HTR-8/SVneo (cell line): ENCODE measurements at places on chromosomes 5 and 9.

DNA sequence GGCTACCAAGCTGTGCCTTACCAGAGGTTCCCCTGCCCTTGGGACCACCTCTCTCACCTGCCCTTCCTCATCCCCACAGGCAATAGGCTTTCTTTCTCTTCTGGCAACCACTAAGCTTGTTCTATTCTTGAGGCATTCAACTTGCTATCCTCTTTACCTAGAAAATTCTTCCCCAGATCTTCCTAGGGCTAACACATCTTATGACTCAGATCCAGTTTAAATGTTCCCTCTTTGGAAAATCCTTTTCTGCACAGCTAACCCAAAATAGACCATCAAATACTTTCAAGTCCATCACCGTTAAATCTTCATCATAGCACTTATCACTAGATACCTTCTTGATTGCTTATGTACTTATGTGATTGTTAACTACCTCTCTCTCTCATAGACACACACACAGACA lies 93.7 kb downstream of the ENC1 start:
- DNase-seq: no peak

- DNase-seq: no peak
Observed at GRCh38 chr5:40626801-40627200, 52.9 kb upstream of the PTGER4 start.

DNA sequence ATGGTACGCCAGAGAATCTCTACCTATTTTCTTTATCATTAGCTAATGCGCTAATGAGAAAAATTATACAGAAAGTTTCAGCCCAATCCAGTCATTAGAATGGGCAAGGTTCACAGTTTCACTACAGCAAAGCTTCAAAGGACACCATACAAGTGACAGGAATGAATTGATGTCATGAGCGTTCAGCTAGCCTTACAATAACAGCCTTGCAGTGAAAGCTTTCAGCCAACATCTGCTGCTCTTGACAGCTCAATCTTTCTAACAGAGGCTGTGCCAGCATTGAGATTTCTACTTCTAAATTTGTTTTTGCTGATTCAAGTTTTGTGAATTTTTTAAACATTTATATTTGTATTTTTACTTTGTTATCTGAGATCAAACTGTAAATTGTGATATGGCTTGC lies 302.4 kb upstream of the FAM174A start:
- no peak for DNase-seq

- DNase-seq: no peak
Observed at GRCh38 chr9:38659538-38659937, 39.1 kb upstream of the ANKRD18A start.

- no peak for DNase-seq
Observed at GRCh38 chr5:509611-510185, 14.6 kb downstream of the SLC9A3 start.

DNA sequence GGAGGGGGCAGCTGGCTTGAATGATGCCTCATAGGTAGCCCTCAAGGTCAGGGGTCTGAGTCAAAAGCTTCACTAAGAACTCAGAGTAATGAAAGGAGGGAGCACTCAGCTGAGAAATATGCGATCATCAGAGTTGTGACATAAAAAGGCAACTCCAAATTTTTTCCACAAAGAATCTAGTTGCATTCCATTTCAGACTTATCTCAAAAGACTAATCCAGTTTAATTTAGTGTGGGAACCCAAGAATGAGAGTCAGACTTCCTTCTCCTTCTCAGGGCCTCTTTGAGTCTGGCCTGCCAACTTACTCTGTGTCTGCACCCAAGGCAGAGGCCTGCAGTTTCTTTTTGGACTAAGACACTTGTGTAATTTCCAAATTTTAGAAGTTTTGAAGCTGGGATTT lies 34.7 kb downstream of the GABRP start:
- DNase-seq: no peak

DNA sequence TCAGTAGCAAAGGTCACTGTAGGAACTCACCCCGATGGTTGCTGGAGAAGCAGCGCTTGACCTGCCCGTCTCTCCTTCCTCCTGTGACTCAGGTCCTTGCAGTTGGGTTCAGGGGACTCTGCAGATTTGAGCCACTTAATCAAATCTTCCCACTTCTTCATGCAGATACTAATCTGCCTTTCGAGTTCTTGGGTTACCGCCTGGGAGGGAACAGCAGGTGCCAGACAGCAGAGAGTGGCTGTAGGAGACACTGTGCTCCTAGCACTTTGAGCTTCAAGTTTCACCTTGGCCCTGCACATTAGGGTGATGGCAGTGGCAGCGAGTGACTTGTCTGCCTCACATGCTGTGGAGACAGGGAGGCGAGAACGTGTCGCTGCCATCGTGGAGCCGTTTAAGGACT lies 478.3 kb downstream of the PSAT1 start:
- no peak for DNase-seq

GRCh38 chr9:87270221-87270847 lies 227.3 kb upstream of the DAPK1 start:
- no peak for DNase-seq

GRCh38 chr9:125655066-125655633 lies 51.9 kb downstream of the MAPKAP1 start:
- DNase-seq: no peak

GRCh38 chr5:149310947-149311658 lies 34.2 kb upstream of the GRPEL2 start:
- no peak for DNase-seq

GRCh38 chr9:83979812-83980394 lies at the start of gene HNRNPK:
HNRNPK (minus strand) TSS chr9:83980215; CDS start chr9:83978252, 1,963 bp downstream.
- DNase-seq: peak; percentile 90

- DNase-seq: no peak
Observed at GRCh38 chr5:1786621-1787471, 12.8 kb downstream of the MRPL36 start.

DNA sequence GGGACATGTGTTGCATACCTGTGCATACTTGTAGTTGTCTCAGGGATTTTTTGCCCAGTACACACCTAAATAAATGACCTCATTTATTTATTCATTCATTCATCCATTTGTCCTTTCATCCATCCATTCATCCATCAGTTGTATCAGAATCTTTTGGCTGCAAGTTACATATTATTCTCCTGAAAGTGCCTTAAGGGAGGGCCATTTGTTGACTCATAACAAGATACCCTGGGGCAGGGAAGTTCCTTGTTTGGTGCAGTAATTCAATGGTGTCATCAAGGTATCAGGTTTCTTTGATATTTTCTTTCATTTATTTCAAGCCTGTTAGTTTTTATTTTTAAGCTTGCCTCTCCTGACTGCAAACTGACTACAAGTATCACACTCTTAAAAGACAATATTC lies 597.9 kb upstream of the TLE4 start:
- DNase-seq: peak; percentile 48

- DNase-seq: no peak
Observed at GRCh38 chr5:14996997-14997396, 125.4 kb upstream of the ANKH start.

- DNase-seq: no peak
Observed at GRCh38 chr5:178511172-178511571, 79.0 kb downstream of the COL23A1 start.

GRCh38 chr9:38141746-38142591 lies 72.9 kb upstream of the SHB start:
- peak; percentile 61 for DNase-seq

DNA sequence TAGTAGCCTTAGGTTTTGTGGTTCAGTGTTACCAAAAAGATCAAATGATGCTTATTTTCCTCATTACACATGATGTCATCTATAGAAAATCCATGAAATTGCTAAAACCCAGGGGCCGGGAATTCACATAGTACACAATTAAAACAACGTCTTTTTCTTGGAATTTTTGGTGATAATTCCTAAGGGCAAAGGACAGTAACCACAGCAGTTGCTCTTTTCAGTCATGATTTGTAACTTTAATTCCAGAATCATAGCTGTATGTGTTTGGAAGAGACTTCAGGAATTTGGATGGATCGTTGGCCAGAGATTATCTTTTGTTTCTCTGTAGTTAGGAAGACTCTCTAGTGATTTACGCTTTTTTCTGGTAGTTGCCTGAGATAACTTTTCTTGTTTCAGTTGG lies 748.7 kb downstream of the TLE4 start:
- no peak for DNase-seq

- DNase-seq: no peak
Observed at GRCh38 chr9:15369238-15369637, 53.4 kb upstream of the SNAPC3 start.

DNA sequence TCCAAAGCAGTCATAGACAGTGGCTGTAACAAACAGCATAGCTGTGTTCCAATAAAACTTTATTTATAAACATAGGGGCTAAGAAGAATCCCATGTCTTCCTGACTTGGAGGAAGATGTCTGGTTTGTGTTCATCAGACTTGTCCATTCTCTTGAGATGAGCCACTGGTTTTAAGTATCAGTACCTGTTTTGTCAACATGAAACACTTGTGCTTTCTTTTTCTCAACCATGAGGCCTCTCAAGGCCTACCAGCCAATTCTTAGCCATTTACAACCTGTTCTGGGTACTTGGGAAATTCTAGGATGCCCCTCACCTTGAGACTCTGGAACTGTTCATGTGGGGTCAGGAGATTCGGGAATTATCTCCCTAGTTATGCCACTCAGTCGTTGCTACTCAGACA lies 154.3 kb upstream of the PPP1R2B start:
- DNase-seq: no peak

DNA sequence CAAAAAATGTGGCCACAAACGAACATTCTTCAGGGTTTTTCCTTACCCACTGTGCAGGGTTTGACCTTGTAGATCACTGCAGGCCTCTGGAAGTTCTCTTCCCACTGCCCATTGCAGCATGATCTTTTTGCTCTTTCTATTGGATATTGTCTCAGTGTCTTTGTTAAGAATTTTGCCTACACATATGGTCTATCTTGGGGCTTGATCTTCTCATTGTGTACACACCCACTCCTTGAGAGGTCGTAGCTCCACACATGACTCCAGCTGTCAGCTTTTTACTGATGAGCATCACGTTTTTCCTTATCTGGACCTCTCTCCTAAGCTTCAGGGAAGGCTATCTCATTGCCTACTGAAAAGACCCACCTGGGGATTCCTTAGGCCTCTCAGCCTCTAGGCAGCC lies 3.0 kb upstream of the GLRX start:
- no peak for DNase-seq

DNA sequence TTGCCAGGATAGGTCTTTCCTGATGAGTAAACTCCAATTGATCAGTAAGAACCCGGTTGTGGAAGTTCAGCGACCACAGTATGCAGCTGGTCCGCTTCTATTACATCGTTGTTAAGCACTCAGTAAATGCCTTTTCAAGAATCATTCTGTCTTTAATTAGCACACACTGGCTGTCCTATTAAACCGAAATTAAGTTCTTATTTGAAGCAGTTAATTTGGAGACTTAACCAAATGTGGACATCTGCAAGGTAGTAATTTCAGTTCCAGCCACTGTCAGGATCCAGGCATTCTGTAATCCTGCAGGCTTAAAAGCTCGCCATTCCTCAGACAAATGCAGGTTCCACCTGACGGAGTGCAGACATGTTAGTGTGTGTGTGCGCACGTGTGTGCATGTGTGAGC lies 254.6 kb downstream of the IRX2 start:
- no peak for DNase-seq

DNA sequence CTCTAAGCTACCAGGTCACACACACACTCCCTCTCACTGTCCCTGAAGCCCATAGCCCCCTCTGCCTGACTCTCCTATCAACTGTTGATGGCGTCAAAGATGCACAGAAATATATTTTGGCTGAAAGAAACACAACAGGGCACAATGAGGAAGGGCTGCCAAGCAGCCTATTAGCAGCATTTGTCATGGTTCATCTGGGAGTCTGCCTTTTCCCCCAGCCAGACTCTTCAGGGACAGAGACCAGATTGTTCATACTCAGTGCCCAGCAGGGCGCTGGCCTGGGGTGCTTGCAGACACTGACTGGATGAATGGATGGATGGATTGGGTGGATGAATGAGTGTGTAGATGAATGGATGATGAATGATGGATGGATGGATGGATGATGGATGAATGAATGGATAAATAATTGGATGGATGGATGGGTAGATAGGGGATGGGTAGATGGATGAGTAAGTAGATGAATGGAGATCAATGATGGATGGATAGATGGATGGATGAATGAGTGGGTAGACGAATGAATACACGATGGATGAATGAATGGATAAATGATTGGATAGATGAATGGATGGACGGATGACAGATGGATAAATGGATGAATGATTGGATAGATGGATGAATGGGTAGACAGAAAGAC lies 90.5 kb downstream of the ADAMTS2 start:
- no peak for DNase-seq

DNA sequence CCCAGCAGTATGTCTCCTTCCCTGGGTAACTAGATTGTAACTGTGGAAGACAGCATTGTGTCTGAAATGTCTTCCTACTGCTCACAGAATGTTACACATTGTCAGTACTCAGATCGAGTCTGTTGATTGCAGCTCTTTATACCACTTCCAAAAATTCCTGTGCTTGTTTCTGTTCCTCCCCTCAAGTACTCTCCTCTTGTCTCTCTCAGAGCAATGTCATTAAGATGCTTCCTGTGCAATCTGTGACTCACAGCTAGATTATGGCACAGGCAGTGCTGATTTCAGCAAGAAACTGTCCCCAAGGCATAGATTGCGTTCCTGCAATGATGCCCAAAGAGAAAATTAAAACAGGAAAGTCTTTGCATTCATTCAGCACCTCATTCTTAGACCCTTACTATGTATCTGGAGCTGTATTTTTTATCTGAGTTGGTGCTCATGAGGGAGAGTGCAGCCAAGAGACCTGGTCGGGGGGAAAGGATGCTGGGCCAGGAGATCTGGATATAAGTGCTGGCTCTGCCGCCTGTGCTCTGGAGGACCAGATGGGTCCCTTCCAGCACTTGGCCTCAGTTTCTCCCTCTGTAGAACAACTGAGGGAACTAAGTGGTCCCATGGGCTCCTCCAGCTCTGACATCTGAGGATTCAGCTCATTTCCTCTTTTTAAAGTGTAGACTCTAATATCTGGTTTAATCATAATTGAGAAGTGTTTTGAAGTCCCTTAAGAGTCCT lies 40.8 kb upstream of the GNPDA1 start:
- peak; percentile 55 for DNase-seq

DNA sequence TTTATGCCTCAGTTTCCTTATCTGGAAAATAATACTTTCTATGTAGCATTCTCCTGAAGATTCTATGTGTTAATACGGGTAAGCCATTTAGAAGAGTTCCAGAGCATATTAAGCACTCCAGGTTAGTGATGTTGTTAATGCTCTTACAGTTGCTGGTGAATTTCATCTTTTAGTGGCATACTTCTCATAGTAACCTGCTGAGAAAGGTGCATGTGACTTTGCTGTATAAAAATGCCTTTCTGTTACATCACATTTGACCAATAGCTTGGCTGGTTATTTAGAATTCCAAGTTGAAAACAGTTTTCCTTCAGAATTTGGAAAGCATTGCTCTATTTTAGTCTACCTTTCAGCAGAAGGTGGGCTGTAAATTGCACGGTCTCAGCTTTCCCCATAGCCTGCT lies 27.2 kb downstream of the GCNT1 start:
- DNase-seq: no peak

GRCh38 chr5:167644619-167645018 lies 646.8 kb upstream of the WWC1 start:
- DNase-seq: no peak

- no peak for DNase-seq
Observed at GRCh38 chr9:84151236-84151635, 170.6 kb downstream of the RMI1 start.

GRCh38 chr9:90815944-90816357 lies 14.3 kb downstream of the SYK start:
- DNase-seq: no peak

GRCh38 chr5:174082286-174082685 lies 36.8 kb downstream of the NSG2 start:
- no peak for DNase-seq
